Mesendoderm (in vitro differentiated cells): ENCODE measurements at places on chromosomes 3 and 15.
A peak's percentile ranks its signal among the peaks of the same experiment; 100 is the strongest.

- peak; percentile 60 for DNase-seq
Observed at GRCh38 chr15:42138968-42139386, 17.5 kb downstream of the PLA2G4F start.

- DNase-seq: no peak
Observed at GRCh38 chr3:136120373-136121348, 75.5 kb downstream of the MSL2 start.

DNA sequence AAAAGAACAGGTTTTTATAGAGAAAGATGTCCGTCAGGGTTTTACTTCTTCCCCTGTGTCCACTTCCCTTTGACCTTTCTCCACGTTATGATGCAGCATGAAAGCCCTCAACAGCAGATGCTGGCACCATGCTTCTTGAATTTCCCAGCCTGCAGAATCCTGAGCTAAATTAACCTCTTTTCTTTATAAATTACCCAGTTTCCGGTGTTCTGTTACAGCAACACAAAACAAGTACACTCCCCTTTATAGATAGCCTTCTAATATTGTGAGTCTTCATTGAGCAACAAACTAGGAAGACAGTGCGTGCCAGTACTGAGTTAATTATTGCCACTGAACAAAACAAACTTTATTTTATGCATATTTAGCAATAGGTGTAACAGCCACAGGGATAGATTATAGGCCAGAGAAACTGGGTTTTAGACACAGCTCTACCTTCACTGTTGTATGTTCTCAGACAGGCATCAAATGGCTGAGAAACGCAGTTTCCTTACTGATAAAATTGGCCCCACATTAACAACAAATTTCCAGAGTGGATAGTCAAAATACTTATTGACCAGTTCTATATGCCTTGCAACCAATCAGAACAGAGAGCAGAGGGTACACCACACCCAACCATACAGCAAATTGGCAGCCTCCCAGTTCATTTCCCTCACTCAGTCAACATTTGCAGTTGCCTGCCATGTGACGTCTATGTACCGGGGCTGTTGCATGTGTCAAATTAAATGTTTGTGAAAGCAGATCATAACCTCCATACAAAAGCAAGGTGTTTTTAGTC lies 14.4 kb upstream of the TBL1XR1 start:
- no peak for DNase-seq

DNA sequence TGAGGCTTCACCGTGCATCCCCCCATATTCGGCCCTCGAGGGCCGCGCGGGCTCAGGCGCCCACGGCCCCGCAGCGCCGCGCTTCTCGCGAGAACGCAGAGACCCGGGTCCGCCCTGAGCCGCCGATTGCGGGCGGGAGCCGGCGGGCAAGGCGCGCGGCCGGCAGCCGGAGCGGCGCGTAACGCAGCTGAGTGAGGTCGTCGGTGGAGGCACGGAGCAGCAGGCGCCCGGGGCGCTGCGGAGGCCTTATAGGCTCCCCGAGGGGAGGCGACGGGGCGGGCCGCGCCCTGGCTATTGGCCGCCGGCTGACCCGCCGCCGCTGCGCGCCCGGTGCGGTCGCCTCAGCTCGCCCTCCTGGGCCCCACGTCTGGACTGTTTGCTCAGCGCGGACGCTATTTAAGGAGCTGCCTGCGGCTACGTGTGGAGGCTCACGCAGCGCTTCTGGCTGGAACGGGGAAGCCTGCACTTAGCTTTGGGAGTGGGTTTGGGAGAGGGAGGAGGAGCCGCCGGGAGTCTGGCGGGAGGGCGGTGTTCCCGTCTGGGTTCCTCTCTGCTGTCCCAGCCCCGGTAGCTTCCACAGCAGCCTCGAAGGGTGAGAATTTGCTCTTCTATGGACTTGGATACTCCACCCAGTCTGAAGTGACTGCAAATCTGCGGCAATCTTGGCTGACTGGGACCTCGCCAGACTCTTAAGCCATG lies at the start of gene PLOD2:
Gene PLOD2 (minus strand): TSS at position 221 of the 699 bp plus-strand sequence. CDS start 195 bp downstream, at position 26.
- peak; percentile 90 for DNase-seq

DNA sequence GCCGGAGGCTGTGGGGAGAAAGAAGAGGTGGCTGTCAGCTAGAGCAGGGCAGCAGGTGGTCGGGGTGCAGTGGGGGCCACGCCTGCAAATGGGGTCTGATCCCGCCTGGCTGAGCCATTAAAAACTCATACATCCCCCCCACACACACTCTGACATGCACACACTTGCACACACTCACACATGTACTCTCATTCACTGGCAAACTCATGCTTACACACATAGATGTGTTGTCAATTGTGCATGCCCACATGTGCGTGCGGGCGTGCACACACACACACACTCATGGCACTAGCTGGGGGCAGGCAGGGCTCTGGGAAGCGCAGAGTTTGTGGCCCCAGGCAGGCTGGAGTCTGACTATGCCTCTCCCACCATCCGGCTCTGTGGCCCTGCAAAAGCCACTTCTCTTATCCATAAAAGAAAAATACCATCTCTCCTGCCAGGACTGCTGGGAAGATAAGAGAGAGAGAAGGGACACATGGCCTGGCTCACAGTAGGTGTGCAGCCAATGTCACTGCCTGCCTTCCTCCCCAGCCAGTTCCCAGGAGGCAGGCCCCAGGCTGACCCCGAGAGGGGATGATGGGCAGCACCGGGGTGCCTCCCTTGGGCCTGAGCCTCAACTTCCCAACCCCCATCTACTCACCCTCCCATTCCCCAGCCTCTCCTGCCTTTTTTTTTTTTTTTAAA lies 163.5 kb upstream of the LINGO1 start:
- DNase-seq: no peak

DNA sequence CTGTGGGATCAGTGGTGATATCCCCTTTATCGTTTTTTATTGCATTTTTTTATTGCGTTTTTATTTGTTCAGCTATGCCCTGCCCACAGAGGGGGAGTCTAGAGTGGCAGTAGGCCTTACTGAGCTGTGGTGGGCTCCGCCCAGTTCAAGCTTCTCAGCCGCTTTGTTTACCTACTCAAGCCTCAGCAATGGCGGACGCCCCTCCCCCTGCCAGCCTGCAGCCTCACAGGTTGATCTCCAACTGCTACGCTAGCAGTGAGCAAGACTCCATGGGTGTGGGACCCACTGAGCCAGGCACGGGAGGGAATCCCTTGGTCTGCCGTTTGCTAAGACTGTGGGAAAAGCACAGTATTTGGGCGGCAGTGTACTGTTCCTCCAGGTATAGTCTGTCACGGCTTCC lies 500.6 kb upstream of the MCTP2 start:
- DNase-seq: no peak

DNA sequence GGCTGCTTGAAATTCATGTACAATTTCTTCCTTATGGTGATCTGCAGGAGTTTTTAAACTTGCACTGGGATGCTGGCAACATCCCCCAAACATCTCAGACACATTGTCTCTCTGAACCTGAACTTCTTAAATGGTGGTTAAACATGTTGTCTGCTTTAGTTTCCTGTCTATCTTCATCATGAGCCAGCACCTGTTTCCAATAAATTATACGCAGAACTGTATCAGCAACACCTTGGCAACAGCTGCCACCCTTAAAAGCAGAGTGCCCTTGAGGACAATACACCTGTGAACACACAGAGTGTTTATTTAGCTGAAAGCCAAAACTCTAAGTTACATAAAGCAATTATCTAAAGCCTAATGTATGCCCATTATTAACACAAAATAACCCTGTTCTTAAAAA lies 242.9 kb downstream of the WNT5A start:
- no peak for DNase-seq

DNA sequence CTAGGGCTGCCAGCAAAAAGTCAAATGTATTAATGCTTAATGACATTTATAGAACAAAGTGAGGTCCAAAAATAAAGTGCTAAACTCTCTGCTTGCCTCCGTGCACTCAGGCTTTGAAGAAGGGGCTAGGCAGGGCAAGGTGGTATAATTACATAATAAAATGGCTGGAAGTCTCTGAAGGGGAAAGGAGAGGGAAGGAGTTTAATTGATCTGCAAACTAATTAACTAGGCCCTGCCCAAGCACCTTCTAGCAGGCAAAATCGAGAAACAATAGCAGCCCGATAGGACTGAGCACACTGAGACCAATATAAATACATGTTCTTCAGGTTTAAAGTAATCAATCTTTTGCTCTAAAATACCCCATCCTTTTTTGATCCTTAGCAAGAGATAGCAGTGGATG lies 13.0 kb downstream of the DIS3L start:
- DNase-seq: no peak

- DNase-seq: no peak
Observed at GRCh38 chr15:37921527-37922385, 12.7 kb upstream of the TMCO5A start.

DNA sequence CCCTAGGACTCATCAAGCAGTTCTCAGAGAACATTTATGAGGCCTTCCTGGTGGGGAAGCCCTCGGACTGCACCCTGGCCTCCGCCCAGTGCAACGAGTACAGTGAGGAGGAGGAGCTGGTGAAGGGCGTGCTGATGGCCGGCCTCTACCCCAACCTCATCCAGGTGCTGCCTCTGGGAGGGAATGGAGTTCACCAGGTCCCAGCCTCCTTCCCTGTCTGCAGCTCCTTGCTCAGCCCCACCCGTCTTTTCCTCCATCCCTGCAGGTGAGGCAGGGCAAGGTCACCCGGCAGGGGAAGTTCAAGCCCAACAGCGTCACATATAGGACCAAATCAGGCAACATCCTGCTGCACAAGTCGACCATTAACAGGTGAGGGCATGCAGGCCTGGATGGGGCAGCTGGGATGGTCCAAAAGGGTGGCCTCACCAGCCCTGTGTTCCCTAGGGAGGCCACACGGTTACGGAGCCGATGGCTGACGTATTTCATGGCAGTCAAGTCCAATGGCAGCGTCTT lies 46.3 kb downstream of the DHX30 start:
- no peak for DNase-seq

- DNase-seq: no peak
Observed at GRCh38 chr3:100516838-100517237, 24.4 kb downstream of the TMEM45A start.

GRCh38 chr3:8020047-8020841 lies 481.4 kb upstream of the LMCD1 start:
- no peak for DNase-seq

- peak; percentile 27 for DNase-seq
Observed at GRCh38 chr15:99126131-99126588, 21.3 kb downstream of the SYNM start.

DNA sequence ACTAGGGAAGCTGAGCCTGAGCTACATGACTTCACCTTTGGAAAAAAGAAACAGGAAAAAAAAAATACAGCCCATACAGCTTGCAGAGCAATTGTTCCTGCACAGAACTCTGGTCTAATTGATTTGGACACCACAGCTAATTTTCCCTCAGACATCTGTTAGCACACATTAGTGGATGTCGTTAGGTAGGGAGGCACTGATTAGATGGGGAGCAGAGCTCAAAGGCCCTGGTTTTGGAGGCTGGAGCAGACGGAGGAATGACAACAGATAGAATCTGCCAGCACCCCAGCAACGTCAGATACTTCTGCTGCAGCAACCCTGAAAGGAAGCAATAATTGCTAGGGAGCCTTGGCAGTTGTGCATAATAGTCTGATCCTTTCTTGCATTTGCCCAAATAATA lies 398.9 kb downstream of the LSAMP start:
- no peak for DNase-seq

DNA sequence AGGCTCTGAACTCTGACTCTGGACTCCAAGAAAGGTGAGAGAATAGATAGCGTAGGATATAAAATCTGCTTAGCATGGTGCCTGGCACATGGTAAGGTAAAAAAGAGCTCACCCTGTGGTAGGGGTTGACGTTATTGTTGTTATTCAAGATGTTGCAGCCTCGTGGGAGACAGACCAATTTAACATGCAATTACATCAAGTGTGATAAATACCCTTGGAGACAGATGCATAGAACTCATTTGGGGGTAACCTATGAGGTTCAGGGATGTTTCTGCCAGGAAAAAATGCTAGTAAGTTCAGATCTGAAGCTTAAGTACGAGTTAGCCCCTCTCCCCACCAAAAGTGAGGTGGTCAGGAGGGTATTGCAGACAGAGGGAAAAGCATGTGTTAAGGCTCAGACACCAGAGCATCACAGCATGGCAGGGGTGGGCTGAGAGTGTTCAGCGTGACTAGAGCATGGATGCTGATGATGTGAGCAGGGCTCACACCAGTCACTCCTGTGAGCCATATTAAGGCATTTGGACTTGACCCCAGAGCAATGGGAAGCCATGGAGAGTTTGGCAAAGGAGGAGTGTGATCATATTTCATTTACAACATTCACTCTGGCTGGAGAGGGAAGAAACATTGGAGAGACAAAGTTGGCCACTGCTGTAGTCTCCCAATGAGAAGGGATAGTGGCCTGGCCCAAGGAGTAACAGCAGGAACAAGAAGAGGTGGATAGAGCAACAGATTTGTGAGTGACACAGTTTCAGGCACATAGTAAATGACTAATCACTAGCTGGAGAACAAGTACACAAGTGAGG lies 181.0 kb downstream of the UACA start:
- DNase-seq: no peak

GRCh38 chr3:149151843-149152242 lies 22.4 kb downstream of the HPS3 start:
- DNase-seq: peak; percentile 59

DNA sequence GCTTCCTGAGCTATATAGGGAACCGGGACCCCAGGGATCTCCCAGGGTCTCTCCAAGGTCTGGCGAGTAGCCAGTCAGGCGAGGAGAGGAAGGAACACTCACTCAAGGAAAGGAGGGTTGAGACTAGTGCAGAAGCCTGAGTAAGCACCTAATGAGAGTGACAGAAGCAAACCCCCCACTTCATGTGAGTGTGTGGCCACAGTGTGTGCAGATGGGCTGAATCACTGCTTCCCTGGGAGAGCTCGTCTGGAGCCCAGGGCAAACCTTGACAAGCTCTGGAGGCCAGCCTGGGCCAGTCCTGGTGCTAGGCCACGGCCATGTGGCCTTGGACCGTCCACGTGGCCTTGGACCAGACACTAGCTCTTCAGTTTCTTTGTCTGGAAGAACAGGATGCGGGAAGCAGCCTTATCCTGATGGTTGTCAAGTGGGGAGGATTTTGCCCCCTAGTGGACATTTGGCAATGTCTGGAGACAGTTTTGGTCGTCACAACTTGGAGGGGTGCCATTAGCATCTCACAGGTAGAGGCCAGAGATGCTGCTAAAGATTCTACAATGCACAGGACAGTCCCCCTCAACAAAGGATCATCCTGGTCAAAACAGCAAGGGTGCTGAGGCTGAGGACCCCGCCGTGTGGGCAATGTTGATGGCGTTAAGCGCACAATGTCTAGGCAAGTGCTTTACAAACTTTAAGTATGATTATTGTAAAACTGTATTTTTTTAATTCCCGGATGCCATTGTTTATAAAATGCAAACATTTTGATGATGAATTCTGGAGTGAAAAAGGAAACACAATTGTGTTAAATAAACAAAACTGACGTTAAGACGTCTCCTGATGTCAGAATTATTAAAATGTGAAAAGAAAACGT lies 34.8 kb upstream of the CTSH start:
- DNase-seq: peak; percentile 96

GRCh38 chr3:102194760-102195159 lies 240.1 kb upstream of the ZPLD1 start:
- no peak for DNase-seq

- peak; percentile 26 for DNase-seq
Observed at GRCh38 chr15:65580287-65580686, 30.6 kb downstream of the INTS14 start.
